ENCODE measurements at places on chromosomes 5 and 9. TPM values are rescaled to one million over a fixed set of nuclear protein-coding genes. Genes with fewer than 3 reads are reported as not detected.

Gene FBLL1
- not detected for total RNA-seq

DNA sequence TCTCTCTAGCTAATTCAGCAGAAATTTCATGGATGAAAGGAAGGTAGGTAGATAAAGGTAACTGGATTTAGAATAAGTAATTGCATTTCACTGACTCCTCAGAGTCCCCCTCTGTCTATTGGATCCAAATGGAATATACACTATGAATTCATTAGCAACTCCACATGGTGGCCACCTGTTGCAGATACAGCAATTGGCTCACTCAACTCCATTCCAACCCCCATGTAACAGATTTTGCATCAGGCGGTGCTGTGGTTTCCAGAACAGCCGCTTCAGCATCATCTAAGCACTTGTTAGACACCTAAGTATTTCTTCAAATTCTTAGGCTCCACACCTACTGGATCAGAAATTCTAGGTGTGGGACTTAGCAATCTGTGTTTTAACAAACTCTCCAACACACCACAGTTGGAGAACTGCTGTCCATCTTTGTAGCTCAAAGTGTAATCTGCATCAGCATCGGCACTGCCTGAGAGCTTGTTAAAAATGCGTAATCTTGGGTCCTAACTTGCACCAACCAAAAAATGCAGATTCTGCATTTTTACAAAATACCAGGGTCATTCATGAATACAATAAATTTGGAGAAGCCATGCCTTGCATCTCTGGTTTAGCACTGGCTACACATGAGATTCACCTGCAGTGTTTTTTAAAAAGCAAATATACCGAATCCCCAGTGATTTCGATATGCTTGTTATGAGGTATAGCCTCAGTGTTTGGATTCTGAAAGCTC is 413.8 kb upstream of the CD180 start:
- H3K27me3 ChIP-seq, result peaks cover 8% of the 10 kb centered on the region
- no peaks in the 10 kb centered on the region for H3K36me3 ChIP-seq
- no peaks in the 10 kb centered on the region for H3K4me1 ChIP-seq
- DNase-seq, result no peak
- no peak overlapping the region for H3K4me3 ChIP-seq

DNA sequence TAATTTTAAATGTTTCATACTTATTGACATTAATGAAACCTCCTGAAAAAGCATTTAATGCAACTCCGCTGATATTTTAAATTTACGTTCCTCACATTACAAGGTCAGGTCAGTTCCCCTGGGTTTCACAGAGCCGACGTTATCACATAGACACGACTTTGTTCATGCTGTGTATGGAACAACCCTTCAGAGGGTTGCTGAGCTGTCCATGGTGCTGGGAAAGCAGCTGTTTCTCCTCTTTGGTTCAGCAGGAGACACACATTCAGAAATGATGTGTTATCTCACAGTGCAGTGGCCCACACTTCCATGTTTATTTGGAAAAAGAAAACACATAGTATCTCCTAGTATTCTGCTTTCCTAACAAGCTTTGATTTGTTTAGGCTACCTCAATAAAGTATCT is 53.5 kb downstream of the PPP2R2B start:
- no peak overlapping the region for H3K4me3 ChIP-seq
- H3K27me3 ChIP-seq, result no peaks in the 10 kb centered on the region
- no peak overlapping the region for H3K27ac ChIP-seq
- no peak for DNase-seq

DNA sequence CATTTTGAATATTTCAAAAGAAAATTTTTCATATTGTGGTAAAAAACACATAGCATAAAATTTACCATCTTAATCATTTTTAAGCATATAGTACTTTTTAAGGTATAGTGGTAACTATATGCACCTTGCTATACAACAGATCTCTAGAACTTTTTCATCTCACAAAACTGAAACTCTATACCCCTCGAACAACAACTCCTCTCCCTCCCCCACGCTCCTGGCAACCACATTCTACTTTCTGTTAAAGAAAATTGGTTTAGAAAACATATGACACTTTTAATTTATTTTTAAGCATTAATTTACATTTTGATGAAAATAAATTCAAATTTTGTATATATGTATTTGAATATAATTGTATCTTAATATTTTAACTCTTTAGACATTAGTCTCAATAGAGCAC is 147.2 kb upstream of the EFNA5 start:
- DNase-seq, result no peak
- no peaks in the 10 kb centered on the region for H3K36me3 ChIP-seq
- no peaks in the 10 kb centered on the region for H3K4me1 ChIP-seq
- H3K27ac ChIP-seq, result no peak overlapping the region

- H3K36me3 ChIP-seq, result no peaks in the 10 kb centered on the region
- DNase-seq, result no peak
- H3K27ac ChIP-seq, result no peak overlapping the region
- H3K4me3 ChIP-seq, result no peak overlapping the region
- peaks cover 12% of the 10 kb centered on the region for H3K27me3 ChIP-seq
- H3K4me1 ChIP-seq, result no peaks in the 10 kb centered on the region
These were observed 169.2 kb downstream of the C9orf50 start for GRCh38 chr9:129451669-129452068.

GRCh38 chr5:10489810-10490426 is 48.2 kb downstream of the ROPN1L start:
- peak overlapping the region; percentile 56 for H3K27ac ChIP-seq
- no peak for DNase-seq
- H3K4me3 ChIP-seq, result peak overlapping the region; percentile 58
- peaks cover 47% of the 10 kb centered on the region for H3K4me1 ChIP-seq

Gene IFT74
- total RNA-seq, result 14.9 TPM

Gene RAPGEF1
- 278 TPM for total RNA-seq

Gene FAXDC2
- total RNA-seq, result not detected

Gene MYMK
- total RNA-seq, result not detected

DNA sequence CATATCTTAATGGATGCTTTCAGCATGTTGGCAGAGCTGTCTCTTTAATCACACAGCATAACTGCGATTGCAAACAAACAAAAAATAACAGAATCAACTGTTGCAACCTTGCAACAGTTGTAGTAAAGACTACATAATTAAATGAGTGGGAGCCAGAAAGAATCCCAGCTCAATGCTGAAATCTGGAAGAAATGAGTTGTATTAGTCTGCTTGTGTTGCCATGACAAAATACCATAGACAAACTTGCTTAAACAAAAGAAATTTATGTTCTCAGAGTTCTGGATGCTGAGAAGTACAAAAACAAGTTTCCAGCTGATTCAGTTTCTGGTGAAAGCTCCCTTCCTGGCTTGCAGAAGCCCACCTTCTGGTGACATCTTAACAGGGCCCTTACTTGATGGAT is 260.9 kb upstream of the TUSC1 start:
- H3K27ac ChIP-seq, result no peak overlapping the region
- H3K4me3 ChIP-seq, result no peak overlapping the region
- no peaks in the 10 kb centered on the region for H3K4me1 ChIP-seq
- no peaks in the 10 kb centered on the region for H3K27me3 ChIP-seq

DNA sequence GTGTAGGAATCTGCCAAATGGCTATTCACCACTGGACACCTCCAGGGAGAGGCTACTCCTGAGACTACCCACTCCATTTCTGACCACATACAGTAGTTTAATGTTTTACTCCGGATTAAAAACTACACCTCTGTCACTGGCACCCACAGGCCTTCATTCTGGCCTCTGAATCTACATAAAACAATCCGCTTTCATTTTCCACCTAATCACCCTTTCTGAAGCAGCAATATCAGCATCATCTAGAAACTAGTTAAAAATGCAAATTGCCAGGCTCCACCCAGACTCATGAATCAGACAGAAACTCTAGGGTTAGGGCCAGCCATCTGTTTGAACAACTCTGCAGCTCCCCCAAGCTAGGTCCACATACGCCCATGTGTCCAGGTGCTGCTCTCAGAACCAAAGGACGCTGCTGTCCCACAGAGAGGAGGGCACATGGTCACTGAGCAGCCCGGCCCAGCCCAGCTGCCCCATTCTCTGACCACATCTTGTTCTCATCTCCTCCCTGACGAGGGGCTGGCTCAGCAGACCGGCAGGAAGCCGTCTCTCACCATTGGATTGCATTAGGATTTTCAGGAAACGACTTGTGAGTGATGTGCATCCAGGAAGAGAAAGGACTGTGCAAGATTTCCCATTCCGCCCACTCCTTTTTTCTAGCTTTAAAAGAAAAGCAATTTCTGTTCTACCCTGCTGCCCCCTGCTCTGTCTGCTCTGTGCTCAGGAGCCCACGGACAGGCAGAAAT is 34.7 kb downstream of the ADAM19 start:
- peak overlapping the region; percentile 60 for H3K4me3 ChIP-seq
- DNase-seq, result peak; percentile 37
- H3K27ac ChIP-seq, result peak overlapping the region; percentile 92

GRCh38 chr9:135979547-135980166 is 18.5 kb upstream of the UBAC1 start:
- peaks cover 7% of the 10 kb centered on the region for H3K4me1 ChIP-seq
- H3K27me3 ChIP-seq, result peaks cover 17% of the 10 kb centered on the region
- DNase-seq, result no peak

- DNase-seq, result no peak
- no peaks in the 10 kb centered on the region for H3K27me3 ChIP-seq
- no peak overlapping the region for H3K4me3 ChIP-seq
- H3K27ac ChIP-seq, result no peak overlapping the region
- H3K4me1 ChIP-seq, result no peaks in the 10 kb centered on the region
These were observed 24.1 kb upstream of the MTAP start for GRCh38 chr9:21778304-21778703.

Gene CYLC2
- total RNA-seq, result not detected

DNA sequence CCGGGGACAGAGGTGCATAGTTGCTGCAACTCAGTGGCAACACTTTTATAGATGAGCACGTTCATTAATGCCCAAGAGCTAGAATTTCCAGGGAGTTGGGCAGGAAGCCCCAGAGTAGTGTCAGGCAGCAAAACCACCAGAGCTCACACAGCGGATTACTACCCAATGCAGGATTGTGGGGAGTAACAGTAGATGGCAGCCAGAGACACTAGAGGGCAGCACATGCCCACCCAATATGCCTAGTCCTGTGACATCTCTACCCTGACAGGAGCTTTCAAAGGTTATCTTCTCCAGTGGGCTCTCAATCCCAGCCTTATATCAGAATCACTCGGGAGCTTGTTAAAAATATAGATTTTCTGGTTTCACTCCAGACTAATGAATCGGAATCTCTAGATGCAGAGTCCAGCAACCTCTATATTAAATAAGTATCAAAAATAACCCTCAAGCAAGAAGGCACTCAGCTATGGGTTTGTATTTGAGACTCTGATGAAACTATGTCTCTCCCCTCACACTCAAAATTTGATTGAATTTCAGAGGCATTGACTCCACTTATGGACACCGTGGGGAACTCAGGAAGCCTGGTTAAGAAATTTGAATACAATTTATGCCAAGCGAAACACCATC is 58.4 kb upstream of the PHF24 start:
- no peak overlapping the region for H3K4me3 ChIP-seq
- no peaks in the 10 kb centered on the region for H3K36me3 ChIP-seq
- H3K27ac ChIP-seq, result no peak overlapping the region
- DNase-seq, result peak; percentile 66
- H3K4me1 ChIP-seq, result no peaks in the 10 kb centered on the region
- H3K27me3 ChIP-seq, result peaks cover 22% of the 10 kb centered on the region

- DNase-seq, result no peak
- H3K4me3 ChIP-seq, result no peak overlapping the region
- H3K36me3 ChIP-seq, result no peaks in the 10 kb centered on the region
- no peaks in the 10 kb centered on the region for H3K27me3 ChIP-seq
- H3K4me1 ChIP-seq, result no peaks in the 10 kb centered on the region
- no peak overlapping the region for H3K27ac ChIP-seq
These were observed 194.2 kb upstream of the CHD1 start for GRCh38 chr5:99122976-99123375.

DNA sequence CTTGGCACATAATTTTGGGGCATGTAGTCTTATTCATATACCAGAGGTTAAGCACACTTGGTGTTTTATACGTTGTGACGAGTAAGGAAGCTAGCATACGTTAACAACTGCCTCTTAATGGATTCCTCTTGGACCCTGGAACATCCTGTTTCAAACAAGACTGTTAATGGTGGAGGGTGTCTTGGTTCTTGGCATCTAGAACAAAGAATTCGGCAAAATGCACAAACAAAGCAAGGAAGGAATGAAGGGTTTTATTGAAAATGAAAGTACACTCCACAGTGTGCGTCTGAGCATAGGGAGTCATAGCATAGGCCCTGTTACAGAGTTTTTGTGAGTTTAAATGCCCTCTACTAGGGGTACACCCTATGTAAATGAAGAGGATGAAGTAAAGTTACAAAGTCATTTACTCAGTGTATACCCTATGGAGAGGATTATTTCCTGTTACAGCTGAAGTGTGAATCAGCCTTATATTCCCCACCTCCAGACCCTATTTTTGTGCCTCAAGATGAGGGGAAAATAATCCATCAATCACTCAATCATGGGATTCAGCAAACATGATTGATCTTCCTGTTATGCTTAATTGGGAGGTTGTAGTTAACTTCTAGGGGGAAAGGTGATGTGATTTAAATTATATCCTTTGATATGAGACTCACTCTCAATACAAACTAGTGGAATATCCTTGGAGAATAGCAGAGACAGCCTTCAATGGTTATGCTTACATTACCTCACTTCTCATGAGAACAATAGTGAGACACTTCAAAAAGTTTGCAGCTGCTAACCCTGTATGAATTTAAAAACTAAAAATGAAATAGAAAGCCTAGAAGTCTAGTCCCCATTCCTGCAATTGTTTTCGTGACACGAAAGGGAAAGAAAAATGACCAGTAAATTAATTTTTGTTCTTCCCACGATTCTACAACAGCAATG is 84.9 kb upstream of the MYO10 start:
- no peak for DNase-seq
- H3K4me3 ChIP-seq, result no peak overlapping the region

GRCh38 chr5:113330533-113331208 is 104.1 kb downstream of the TSSK1B start:
- no peak overlapping the region for H3K4me3 ChIP-seq
- H3K36me3 ChIP-seq, result no peaks in the 10 kb centered on the region
- H3K27ac ChIP-seq, result no peak overlapping the region
- H3K27me3 ChIP-seq, result peaks cover 4% of the 10 kb centered on the region
- H3K4me1 ChIP-seq, result peaks cover 6% of the 10 kb centered on the region
- DNase-seq, result no peak

- no peak for DNase-seq
- no peak overlapping the region for H3K27ac ChIP-seq
- H3K4me3 ChIP-seq, result no peak overlapping the region
- H3K36me3 ChIP-seq, result no peaks in the 10 kb centered on the region
These were observed 417.4 kb upstream of the RIOK2 start for GRCh38 chr5:97600486-97600885.
